ENCODE measurements at places on chromosomes 4 and X. TPM values are rescaled to one million over a fixed set of nuclear protein-coding genes. Genes with fewer than 3 reads are reported as not detected.

The TAF7L gene
- total RNA-seq: 0.28 TPM

- DNase-seq: no peak
Observed at GRCh38 chr4:83317671-83318070, 17.0 kb downstream of the HPSE start.

DNA sequence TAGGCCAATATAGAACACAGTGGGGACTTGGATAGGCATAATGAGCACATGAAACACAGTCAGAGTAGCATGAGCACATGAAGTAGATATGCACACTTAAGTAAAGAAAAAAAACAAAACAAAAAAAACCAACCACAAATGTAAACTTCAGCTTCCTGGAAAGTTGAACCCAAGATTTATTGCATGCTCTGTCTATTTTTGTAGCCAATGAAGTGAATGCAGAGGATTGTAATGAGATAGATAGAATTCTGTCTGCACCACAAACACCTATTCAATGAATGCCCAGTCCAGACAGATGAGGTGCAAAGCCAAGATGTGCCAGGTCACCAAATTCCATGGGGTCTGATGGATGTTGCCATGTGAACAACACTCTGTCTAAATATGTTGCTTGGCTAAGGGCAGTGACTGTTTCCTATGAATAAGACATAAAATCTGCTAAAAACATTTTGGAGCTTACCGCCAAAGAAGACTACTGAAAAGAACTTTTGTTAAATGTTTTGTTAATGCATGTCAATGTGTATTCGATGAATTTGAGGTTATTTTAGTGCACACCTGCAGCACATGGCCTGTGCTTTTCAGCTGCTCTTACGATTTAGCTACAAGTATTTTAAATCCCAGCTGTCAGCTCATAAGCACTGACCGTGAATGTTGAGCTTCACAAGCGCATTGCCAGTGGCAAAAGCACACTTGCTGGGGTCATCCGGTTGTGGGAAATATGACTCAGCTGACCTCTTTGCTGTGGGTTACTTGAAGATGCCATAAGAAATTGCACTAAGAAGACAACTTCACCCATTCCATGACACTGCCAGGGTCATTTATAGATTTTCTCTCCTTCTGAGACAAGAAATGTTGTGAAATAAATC lies 374.8 kb upstream of the GNPDA2 start:
- no peak for DNase-seq

GRCh38 chr4:154720618-154721267 lies 23.1 kb upstream of the LRAT start:
- no peak for DNase-seq

- no peak for DNase-seq
Observed at GRCh38 chrX:77415882-77416281, 31.3 kb upstream of the FGF16 start.
